Suprapubic skin (tissue), 4 donors: ENCODE measurements at places on chromosomes 11 and 22.

- no peaks in the 10 kb centered on the region for H3K36me3 ChIP-seq
- no peaks in the 10 kb centered on the region for H3K27me3 ChIP-seq
- H3K4me1 ChIP-seq = peaks cover 37% of the 10 kb centered on the region
Observed at GRCh38 chr11:59756558-59756840, 1.3 kb downstream of the STX3 start.

DNA sequence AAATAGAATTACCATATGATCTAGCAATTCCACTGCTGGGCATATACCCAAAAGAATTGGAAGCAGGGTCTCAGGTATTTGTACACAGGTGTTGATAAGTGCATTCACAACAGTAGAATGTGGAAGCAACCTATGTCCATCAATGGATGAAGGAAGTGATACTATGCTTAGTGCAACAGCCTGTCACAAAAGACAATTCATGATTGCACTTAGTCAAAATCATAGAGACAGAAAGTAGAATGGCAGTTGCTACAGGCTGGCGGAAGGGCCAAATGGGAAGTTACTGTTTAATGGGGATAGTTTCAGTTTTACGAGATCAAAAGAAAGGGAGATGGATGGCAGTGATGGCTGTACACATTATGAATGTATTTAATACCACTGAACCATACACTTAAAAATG lies 42.0 kb downstream of the SGSM3 start:
- H3K27ac ChIP-seq = no peak overlapping the region
- peaks cover 25% of the 10 kb centered on the region for H3K4me1 ChIP-seq
- peaks cover 68% of the 10 kb centered on the region for H3K36me3 ChIP-seq

GRCh38 chr11:118914178-118914918 lies 11.4 kb downstream of the BCL9L start:
- no peak for DNase-seq
- H3K4me1 ChIP-seq = peaks cover 100% of the 10 kb centered on the region
- no peaks in the 10 kb centered on the region for H3K36me3 ChIP-seq
- no peaks in the 10 kb centered on the region for H3K27me3 ChIP-seq

- H3K36me3 ChIP-seq = no peaks in the 10 kb centered on the region
- H3K27me3 ChIP-seq = no peaks in the 10 kb centered on the region
- H3K27ac ChIP-seq = peak overlapping the region; percentile 86
- H3K4me3 ChIP-seq = peak overlapping the region; percentile 76
- peaks cover 67% of the 10 kb centered on the region for H3K4me1 ChIP-seq
- no peak for DNase-seq
Observed at GRCh38 chr22:31081963-31082605, 966 bp downstream of the SMTN start.
